ENCODE measurements at places on chromosomes 6 and 20.
A peak's percentile ranks its signal among the peaks of the same experiment; 100 is the strongest.

DNA sequence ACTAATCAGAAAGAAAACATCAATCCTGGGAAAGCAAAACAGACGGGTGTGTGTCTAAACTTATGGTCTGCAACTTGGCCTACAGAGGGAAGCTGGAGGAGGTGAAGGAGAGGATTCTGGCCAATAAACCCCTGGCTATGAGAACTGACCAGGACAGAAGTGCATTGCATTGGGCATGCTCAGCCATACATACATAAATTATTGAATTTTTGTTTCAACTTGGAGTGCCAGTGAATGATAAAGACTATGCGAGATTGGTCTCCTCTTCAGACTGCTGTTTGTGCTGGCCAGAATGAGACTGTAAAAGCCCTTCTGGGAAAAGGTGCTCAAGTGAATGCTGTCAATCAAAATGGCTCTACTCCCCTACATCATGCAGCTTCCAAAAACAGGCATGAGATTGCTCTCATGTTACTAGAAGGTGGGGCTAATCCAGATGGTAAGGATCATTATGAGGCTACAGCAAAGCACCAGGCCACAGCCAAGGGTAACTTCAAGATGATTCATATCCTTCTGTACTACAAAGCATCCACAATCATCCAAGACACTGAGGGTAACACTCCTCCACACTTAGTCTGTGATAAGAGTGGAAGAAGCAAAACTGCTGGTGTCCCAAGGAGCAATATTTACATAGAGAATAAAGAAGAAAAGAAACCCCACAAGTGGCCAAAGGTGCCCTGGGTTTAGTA, 17.4 kb downstream of the ADNP start:
- no peak for DNase-seq

DNA sequence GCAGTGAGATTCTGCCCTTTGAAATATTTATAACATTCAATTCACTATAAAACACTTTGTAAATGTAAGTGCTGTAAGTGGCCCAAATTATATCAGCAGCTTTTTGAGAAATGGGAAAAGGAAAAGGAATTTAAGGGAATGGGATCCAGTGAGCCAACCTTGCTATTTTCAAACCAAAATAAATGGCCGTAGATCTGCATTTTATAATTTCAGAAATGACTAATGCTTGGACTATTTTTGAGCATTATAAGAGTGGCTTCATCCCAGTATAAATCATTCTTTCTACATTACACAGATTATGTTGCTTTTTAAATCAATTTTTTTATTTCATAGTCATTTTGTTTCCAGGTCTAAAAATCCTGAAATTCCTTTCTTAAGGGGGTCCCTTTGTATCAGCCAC, 49.2 kb downstream of the ANKRD6 start:
- no peak for DNase-seq

GRCh38 chr20:21272279-21272678, 30.9 kb upstream of the XRN2 start:
- no peak for DNase-seq

DNA sequence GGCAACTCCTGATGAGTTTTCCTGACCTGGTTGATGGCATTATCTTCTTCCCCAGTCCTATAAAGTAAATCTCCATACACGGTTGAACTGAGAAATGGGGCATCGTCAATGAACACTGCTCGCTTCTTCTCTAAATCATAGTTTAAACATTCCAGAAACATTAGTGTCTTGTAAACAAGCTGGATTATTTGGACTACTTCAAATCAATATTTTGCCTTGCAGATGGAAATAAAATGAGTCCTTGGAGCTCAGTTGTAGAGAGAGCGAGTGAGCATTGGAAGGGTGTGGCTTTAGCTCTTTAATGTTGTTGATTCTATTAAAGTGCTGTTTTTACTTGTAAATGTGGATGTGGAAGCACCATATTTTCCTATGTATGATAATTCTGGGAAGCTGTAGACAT, 18.4 kb downstream of the C6orf89 start:
- no peak for DNase-seq

DNA sequence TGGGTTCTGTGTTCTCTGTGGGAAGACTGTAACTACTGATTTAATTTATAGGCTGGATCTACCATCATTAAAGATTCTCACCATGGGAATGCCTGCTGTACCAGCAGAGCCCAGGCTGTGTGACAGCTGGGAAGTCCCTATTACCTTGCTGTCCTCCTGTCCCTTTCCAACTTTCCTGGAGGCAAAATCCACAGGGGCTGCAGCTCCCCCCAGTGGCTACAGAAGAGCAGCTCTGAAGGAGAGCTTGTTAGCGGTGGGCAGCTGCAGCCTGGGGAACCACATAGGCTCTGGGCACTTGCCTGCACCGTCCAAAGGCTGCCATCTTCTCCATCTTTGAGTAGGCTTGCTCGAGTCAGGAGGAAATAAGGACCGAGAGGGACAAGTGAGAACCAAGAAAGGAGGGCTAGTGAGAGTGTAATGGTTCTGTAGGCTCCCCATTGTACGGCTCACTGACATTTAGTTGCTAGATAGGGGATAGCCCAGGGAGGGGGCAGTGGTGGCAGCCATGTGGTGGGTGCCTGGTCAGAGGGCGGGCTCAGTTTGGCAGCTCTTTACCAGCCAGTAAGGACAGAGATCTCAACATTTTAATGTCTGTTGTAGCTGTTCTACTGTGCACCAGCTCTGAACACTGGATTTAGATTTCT, 155.1 kb upstream of the MLIP start:
- peak; percentile 44 for DNase-seq

DNA sequence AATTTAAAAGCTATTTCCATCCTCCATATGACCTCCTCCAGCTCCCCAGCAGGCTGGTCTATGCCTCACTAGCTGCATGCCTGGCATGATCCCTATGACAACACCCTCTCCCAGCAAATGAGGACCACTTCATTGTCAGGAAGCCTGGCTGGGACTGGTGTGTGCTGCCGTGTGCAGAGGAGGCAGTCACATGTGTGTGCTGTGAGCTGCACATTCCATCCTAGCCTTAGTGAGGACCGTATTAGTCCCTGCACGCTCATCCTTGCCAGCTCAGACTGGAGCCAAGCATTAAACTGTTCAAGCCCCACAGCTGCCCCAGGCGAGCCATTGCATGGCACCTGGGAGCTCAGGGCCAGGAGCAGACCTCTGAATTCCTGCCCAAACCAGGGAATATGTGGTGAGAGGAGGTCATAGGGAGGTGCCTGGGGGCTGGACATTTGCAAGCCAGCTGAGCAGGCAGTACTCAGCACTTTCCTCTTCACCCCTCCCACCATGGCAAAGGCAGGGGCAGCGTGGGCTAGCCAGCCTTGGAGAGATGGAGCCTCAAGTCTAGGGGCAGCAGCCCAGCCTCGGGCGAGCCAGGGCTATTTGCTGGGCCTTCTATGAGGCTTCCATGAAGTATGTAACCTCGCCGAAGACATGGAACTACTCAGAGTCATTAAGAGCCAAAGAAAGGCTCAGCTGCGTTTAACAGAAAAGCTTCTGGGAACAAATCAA, 8.7 kb upstream of the CCN5 start:
- DNase-seq = peak; percentile 98

- DNase-seq = peak; percentile 55
These were observed 395.9 kb downstream of the DHX35 start for GRCh38 chr20:39358052-39358451.

GRCh38 chr20:15875446-15875845, 697.8 kb downstream of the KIF16B start:
- DNase-seq = no peak

GRCh38 chr6:111357705-111358104, 125.3 kb downstream of the REV3L start:
- no peak for DNase-seq

- DNase-seq = no peak
These were observed 41.4 kb upstream of the TMX4 start for GRCh38 chr20:8060977-8061376.

- DNase-seq = no peak
These were observed 778 bp upstream of the ATF6B start for GRCh38 chr6:32128751-32129296.

GRCh38 chr6:163327921-163328320, 86.6 kb upstream of the QKI start:
- DNase-seq = no peak

DNA sequence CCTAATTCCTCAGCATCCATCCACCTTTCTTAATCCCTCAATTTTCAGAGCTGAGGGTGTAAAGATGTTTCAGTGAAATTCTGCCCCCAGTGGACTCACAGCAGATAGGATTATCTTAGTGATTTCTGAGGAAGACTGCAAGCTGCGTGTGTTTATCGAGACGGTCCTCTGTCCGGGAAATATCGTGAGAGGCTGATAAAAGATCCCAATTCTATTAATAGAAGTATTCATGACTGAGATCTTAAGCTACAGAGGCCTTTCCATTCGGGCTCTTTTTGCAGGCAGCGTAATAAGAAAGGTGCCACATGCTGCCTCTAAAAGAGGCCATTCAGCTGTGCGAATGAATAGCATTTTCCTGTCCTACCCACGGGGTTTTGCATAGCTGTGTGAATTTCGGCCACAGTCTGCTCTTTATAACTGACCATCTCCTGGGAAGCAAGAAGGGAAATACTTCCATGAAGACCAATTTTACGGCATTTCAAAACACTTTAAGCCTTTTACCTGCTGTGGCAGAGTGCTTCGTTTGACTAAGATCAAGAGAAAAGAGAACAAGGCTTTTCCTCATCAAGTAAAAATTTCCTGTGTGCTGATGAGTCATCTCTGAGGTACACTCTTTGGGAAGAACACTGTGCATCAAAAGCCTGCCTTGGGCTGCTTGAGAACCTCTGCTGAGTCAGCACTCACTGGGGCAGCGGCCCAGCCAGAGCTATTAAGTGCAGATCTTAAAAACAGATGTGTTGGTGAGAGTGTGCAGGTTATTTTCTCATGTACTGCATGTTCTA, 208.8 kb downstream of the ARHGAP18 start:
- peak; percentile 63 for DNase-seq

DNA sequence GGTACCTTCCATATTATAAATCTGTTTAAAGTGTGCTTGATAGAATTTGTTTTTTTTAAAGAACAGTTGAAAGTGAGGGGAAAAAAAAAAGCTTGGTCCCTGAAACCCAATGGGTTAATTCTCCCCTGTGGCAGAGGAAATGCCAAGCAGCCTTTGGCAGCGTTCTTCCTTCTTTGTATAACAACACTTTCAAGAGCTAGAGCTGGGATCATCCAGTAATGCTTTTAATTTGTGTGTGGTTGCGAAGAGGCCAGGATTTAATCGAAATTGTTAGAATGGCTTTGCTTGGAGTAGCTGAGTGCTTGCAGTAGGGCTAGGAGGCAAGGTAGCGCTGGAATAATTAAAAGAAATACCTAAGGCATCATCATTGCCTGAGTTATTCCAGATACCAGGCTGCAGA, 692.0 kb downstream of the DHX35 start:
- DNase-seq = no peak

- DNase-seq = no peak
These were observed 79.7 kb downstream of the RNF217 start for GRCh38 chr6:125041740-125042459.

DNA sequence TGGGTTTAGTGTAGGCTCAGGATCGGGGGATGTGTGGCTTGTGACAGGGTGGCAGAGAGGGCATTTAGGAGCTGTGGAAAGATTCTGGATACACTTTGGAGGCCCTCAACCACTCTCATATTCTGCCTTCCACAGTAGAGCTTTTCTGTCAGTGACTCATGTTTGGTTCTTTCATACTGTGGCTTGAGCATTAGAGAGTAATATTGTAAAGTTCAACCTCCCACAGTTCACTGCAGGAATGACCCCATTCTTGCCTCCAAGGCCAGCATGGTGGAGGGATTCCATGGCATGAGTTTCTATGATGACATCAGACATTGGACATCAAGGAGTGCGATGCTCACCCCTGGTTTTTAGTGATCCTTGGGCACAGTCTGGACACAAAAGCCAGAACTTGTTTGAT, 50.9 kb downstream of the DTD1 start:
- DNase-seq = no peak

DNA sequence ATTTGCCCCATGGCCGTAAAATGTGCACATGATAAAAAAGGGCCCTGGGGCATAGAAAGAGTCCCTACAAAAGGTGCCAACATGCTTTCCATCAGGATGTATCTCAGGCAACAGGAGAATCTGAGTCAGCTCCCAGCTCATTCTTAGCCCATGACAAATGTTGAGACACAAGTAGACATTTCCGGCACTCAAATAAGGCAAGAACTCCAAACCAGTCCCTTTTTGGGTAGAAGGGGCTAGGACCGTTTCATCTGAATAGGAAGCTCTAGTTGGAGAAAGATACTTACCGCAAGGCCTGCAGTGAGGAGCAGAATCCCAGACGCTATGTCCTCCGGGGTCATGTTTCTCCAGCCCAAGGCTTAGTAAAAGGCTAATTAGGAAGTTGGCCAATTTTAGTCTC, 261.0 kb upstream of the RIN2 start:
- no peak for DNase-seq

GRCh38 chr6:124688369-124688768, 273.9 kb upstream of the RNF217 start:
- no peak for DNase-seq

- DNase-seq = peak; percentile 37
These were observed 131.6 kb downstream of the OGFRL1 start for GRCh38 chr6:71420095-71420692.

GRCh38 chr20:21719592-21720214, 14.2 kb downstream of the PAX1 start:
- no peak for DNase-seq

- DNase-seq = no peak
These were observed 6.1 kb upstream of the PKIG start for GRCh38 chr20:44576297-44576696.

- no peak for DNase-seq
These were observed 833.0 kb downstream of the EPHA7 start for GRCh38 chr6:92586236-92586977.

DNA sequence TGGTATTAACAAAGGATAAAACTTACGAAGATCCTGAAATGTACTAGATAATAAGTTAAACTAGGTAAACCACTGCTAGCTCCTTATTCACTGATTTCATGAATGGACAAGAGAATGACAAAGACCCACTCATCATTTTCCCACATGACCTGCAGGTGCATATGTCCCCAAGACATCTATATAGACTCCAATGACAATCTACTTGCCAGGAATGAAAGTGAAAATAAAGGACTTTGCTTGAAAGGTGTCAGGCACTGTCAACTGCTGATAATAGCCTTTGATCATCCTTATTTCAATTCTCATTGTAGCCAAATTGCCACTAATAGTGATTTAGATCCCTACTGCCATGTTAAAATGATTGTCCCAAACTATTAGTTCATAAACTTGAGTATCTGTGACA, 321.8 kb downstream of the HACE1 start:
- DNase-seq = no peak

- DNase-seq = no peak
These were observed 28.9 kb upstream of the RALGAPA2 start for GRCh38 chr20:20741087-20742045.

- DNase-seq = no peak
These were observed 9.5 kb downstream of the NT5E start for GRCh38 chr6:85459224-85459901.

- DNase-seq = no peak
These were observed 76.1 kb upstream of the HSF2 start for GRCh38 chr6:122323361-122323760.

GRCh38 chr6:170279977-170280688, 10.7 kb downstream of the DLL1 start:
- no peak for DNase-seq
